NCI-H2081 treated with DMSO at 0.1 percent for 48 hours (cell line): ENCODE measurements at places on chromosomes 1 and 21.

DNA sequence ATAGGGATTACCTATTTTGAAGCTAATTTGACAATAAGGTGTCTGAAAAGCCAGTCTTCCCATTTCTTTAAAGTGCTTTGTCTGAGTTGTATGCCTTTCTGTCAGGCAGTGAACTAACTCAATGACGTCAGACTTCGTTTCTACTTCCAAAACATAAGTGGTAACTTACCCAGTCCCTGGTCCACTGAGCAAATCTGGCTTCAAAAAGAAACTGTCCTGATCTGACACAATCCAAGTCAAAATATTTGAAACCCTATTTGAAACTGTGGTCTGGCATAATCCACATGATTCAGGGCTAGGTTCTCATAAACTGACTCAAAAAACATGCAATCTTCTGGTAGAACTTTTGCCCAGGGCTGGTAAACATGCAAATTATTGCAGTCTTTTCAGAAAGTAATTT, 34.0 kb downstream of the DIRAS3 start:
- no peak for DNase-seq

DNA sequence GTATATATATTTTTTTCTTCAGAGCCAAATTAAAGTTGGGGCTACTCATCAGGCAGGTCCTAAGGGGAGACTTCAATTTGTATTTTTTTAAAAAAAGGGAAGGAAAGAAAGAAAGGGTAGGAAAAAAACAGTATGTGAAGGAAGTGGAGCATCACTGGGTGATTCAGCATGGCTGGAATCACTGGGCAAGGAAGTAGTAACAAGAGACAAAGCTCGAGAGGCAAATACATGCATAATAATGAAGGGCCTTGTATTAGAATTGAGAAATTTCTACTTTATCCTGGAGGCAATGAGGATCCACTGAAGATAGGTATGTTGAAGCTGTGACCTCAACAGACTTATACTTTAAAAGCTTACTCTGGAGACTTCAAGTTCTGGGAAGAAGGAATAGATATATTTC, 184.4 kb downstream of the COQ8A start:
- DNase-seq: no peak

DNA sequence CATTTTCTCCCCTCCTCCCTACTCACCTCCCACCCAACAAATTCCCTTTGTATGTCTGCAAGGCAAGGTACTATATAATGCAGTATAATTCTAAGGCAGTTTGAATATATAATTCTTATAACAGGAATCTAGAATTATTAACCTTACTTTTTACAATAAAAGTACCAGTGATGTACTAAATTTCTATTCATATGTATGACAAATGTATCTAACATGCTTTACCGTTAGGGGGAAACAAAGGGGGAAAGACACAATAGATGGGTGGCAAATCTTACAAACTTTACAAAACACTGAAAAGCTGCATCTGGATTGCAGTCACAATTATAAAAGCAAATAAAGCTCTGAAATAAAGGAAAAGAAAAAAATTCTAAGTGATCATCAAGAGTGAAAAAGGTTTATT, 2.3 kb downstream of the PIK3R3 start:
- DNase-seq: no peak

DNA sequence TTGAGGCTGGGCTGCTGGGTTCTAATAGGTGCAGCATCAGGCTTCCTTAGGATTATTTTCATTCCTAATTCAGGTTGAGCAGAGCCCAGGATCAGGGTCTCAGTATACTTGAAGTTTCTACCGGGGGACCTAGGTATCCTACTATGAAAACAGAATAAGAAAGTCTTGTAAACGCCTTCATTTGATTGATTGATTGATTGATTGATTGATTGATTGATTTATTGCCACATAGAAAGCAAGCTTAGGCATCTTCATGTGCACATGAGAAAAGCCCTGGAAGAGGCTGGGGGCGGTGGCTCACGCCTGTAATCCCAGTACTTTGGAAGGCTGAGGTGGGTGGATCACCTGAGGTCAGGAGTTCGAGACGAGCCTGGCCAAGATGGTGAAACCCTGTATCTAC, 97.4 kb upstream of the BMP8A start:
- no peak for DNase-seq

DNA sequence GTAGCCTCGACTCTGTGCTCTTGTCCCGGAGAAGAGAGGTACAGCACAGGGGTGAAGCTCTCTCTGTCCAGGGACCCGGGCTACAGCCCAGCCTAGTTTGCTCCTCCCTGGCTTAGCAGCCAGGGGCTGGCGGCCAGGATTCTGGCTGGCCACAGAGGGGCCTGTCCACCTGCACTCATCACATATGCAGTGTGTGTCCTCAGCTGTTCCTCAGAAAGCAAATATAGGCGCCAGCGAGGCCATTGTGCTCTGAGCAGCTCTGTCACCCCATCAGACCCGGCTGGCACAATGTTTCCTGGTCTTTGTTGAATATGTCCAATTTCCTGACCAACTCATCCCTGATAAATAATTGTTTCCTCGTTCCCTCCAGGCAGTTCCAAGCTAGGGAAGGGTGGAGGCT, 28.5 kb downstream of the KCND3 start:
- DNase-seq: no peak

- DNase-seq: no peak
Measured at GRCh38 chr1:245986404-245987218, 520.5 kb downstream of the SMYD3 start.

- DNase-seq: no peak
Measured at GRCh38 chr1:82260666-82261065, 459.9 kb downstream of the ADGRL2 start.

DNA sequence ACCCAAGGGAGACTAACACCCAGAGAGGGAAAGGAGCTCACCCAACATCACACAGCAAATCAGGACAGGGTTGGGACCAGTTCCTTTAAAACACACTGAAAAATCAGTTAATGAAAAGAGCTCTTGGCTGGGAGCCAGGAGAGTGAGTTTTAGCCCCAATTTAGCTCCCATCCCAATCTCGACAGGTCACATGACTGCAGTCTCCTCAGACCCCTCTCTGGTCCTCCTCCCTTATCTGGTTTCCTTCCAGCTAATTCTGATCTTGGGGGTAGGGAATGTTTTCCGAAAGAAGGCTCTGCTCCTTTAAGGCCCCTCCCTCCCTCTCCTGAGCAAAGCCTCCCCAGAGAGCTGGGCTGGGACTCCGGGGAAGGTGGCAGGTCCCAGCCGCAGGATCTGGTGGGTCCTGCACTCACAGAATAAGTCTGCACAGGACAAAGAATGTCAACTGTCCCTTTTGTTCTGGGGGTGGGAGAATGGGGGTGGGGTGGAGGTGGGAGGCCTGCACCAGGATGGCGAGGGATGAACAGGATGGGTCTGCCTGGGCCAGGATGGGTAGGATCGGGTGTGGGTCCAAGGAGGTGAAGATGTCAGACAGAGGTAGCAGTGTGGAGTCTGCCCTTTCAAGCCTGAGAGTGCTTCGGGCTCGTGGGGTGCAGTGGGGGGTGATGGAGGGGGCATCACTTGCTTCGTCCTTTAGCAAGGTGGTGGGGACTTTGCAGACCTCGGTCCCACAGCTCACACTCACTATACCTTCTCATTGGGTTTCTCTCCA, 57.3 kb upstream of the SSBP3 start:
- no peak for DNase-seq

DNA sequence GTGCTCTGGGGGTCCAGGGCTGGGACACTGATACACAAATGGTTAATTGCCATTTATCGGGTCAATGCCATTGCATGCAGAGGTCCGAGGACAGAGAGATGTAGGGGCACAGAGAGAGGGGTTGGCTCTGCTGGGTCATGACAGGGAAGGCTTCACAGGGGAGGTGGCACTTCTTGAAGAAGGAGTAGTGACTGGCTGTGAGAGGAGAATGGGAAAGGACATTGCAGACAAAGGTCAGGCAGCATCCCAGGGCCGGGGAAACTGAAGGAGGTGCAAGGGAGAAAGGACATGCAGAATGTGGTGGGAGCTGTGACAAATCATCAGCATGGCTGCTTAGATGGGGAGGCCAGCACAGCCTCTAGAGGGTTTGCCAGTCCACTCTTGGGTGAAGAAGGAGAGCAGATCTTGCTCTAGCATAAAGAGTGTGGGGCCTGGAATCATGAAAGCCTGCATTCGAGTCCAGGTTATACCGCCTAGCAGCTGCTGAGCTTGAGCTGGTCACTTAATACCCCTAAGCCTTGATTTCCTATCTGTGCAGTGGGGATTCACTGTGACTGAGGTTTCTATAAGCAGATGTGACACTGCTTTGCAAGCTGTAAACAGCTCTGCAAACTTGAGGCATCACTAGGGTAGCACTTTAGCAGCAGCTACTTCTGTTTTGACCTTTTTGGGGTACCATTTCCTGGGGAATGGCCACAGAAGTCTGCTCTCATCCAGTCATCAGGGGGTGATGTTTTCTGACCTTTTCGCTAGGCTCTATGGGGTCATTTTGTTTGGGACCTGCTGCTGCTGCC, 59.2 kb upstream of the EPS8L3 start:
- DNase-seq: no peak

DNA sequence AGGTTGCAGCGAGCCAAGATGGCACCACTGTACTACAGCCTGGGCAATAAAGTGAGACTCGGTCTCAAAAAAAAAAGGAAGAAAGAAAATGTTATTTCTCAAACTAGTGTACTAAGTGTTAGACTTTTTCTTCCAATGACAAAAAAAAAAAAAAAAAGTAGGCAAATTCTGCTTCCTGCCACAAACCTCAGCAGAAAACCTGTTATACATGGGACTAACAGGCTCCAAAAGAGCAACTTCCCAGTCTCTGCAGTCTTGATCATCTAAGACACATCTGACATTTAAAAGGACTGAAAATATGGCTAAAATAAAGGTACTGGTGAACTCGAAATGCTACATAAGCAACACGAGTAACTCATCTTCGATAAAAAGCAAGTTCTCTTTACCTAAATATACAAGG, 59.6 kb downstream of the HSF2BP start:
- no peak for DNase-seq

GRCh38 chr1:185474440-185475149, 157.6 kb upstream of the IVNS1ABP start:
- no peak for DNase-seq

GRCh38 chr1:94679332-94680038, 137.9 kb upstream of the F3 start:
- no peak for DNase-seq

GRCh38 chr1:233972951-233973635, 68.6 kb downstream of the SLC35F3 start:
- DNase-seq: no peak

DNA sequence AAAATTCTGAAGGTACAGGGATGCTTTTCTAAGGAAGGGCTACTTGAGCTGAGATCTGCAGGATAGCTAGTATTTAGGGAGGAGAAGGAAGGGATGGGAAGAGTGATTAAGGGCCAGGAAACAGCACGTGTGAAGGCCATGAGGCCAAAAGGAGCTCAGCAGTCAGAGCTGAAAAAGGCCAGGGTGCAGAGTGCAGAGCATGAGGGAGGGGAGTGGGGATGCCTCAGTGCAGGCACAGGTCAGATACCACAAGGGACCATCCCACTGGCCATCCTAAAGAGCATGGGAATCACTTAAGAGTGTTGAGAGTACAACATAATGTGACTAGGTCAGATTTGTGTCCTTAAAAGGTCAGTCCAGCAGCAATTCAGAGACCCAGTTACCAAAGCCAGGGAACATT, 16.0 kb downstream of the LRRN2 start:
- no peak for DNase-seq

DNA sequence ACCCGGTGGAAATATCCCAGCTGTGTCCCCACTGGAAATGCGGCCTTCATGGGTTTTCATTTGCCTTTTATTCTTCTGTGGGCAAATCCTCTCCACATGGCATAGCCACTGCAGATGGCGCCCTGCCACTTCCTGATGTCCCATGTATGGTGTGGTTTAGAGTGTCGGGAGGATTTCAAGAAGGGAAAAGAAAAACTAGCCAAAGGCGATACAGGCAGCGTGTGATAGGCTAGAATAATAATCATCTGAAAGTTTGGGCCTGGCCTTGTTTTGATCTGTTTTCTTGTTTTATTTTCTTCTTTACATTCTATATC, 123.6 kb downstream of the PEX14 start:
- DNase-seq: no peak

GRCh38 chr21:46205166-46205565, 20.9 kb upstream of the SPATC1L start:
- no peak for DNase-seq

- no peak for DNase-seq
Measured at GRCh38 chr21:44815225-44815624, 2.6 kb downstream of the SUMO3 start.
